ENCODE measurements at places on chromosomes 16 and 17.

DNA sequence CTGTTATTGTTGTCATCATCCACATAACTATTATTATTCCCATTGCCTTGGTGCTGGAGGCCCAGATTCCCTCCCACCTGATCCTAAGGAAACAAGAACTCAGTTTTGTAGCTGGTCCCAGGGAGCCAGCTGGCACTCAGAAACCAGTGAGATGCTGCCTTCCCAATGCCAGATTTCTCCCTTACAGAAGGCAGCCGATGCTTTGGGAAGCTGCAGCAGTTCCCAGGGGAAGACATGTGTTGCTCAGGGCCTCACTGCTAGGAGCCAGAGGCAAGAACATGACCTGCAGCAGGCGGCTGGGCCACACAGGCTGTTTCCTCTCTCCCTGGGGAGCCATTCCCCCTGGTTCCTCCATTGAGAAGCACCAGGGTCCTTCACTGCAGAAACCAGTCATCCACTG is 59.9 kb upstream of the GRIN2A start:
- DNase-seq, result no peak

- DNase-seq, result no peak
Observed at GRCh38 chr16:74501484-74502478, 80.5 kb upstream of the CLEC18B start.

DNA sequence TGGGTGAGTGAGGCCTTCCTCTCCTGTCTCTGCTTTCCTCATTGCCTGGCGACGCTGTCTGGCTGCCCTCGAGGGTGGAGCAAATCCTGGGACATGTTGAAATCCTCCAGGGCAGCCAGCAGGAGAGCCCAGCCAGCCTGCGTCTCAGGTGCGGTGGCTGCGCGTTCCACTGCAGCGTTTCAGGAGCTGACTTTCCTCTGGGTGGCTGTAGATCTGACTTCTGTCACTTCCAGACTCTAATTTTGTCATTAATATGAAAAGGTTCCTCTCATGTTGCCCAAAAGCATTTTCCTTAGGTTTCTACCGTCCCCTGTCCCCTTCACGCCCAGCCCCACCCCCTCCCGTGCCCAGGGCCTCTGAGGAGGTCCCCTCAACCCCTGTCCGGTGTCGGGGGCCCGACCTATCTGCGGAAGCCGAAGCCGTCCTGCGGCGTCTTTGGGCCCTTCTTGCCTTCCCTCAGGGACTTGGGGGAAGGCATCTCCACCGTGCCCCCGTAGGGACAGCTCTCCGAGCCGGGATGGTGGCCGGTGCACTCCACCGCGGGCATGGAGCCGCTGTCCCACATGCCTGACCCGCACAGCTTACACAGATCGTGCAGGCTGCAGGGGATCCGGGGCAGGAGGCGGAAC is 95.1 kb downstream of the TBC1D16 start:
- no peak for DNase-seq

DNA sequence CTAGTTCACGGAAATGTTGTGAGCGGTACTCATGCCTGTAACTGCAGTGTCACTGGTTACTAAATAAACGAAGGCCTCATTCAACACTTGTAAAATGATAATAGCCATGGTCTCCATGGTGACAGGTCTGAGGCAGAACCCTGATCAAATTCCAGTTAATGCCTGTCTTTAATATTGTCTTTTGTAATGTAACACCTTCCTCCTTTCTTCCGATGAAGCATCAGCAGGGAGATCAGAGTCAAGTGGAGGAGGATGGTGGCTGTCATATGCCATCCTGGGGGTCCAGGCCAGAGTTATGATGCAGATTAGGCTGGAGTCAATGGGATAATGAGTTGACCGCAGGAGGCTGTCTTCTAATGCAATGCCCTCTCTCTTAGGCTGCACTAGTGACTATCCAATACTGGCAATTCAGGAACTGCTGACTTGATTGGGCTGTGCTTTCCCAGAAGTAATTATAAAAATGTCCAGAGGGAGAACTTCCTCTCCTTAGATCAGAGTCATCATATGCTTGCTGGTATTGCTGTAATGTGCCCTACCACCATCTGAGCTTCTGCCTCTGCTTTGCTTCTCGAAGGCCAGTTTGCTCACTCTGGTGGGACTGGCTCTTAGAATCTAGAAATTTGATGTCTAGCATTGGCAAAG is 419.1 kb downstream of the CA10 start:
- no peak for DNase-seq

- no peak for DNase-seq
Observed at GRCh38 chr17:55816532-55817396, 65.9 kb downstream of the PCTP start.

- DNase-seq, result no peak
Observed at GRCh38 chr16:49148410-49148809, 133.2 kb downstream of the CBLN1 start.

- DNase-seq, result no peak
Observed at GRCh38 chr17:49132699-49133364, at the start of gene B4GALNT2. B4GALNT2 (plus strand) TSS chr17:49132769; CDS start chr17:49132793, 24 bp downstream.

- DNase-seq, result no peak
Observed at GRCh38 chr17:75668489-75668888, 1.4 kb downstream of the SAP30BP start.

DNA sequence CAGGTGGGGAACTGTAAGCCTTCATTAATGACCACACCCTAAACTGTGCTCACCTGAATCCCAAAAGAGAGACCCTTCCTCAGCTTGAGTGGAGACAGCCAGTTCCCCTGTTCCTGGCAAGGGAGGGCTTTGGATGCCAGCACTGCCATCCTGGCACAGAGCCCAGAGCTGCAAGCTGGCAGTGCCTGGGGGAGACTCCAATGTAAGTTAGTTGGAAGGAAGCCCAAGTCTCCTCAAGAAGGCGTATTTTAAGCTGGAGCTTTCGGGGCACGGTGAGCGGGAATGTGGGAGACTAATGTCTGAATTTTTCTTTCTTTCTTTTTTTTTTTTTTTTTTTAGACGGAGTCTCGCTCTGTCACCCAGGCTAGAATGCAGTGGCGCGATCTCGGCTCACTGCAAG is 4.7 kb downstream of the CDC42EP4 start:
- DNase-seq, result no peak

DNA sequence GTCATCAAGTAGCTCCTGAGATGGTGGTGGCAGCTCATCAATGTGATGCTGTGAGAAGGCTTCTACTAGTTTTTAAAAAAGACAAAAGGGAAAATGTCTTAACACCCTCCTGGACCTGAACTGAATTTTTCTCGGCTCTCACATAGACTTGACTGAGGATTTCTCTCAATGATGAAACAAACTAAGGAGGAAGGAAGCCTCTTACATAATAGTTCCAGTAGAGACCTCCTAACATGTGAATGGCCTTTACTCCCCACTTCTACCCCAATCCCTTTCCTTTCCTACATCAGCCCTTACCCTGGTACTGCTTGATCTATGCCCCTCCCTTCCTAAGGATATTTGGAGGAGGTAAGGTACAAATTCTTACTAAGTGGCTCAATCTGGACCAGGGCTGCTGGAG is 54.8 kb upstream of the MTMR4 start:
- no peak for DNase-seq

DNA sequence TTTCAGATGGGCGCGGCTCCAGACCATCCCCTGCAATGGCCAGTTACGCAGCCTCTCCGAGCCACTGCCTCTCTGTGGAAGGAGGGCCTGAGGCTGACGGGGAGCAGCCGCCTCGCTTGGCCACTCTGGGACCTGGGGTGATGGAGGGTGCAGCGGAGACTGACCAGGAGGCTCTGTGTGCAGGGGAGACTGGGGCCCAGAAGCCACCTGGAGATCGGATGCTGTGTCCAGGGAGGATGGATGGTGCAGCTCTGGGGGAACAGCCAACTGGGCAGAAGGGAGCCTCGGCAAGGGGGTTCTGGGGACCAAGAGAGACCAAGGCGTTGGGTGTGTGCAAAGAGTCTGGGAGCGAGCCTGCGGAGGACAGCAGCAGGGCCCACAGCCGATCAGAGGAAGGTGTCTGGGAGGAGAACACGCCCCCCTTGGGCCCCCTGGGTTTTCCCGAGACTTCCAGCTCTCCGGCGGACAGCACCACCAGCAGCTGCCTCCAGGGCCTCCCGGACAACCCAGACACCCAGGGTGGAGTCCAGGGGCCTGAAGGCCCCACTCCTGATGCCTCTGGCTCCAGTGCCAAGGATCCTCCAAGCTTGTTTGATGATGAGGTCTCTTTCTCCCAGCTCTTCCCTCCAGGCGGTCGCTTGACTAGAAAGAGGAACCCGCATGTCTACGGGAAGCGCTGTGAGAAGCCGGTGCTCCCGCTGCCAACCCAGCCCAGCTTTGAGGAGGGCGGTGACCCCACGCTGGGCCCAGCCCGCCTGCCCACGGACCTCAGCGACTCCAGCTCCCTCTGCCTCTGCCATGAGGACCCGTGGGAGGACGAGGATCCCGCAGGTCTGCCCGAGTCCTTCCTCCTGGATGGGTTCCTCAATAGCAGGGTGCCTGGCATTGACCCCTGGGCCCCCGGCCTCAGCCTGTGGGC is 17.4 kb upstream of the ZFPM1 start:
- no peak for DNase-seq

DNA sequence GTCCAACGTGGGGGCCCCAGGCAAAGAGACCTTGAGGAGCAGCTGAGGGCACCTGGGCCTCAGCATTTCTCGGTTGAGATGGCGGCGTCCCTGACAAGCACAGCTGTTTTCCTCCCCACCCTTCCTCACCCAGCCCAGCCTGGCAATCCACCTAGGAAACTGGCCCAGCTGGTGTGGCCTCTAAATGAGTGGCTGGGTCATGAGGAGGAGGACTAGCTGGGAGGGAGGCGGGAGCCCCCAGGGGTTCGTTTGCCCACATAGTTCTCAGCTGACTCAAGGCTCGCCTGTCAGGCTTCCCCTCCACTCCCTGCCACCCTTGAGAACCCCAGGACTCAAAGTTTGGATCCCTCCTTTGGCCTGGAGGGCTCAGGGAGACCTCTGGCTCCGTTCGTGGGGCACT is 5.9 kb downstream of the RNF222 start:
- DNase-seq, result no peak

Data from AG09319 (cell line).